Stimulated activated CD8-positive, alpha-beta memory T cell treated with anti-CD3 and anti-CD28 coated beads, Interleukin-12 subunit alpha, Interleukin-12 subunit beta, amount 100 ng/mL, for 1 hour (primary cell): ENCODE measurements at places on chromosomes 13 and 19.

GRCh38 chr13:42331009-42331408 is 59.1 kb downstream of the AKAP11 start:
- DNase-seq: no peak

GRCh38 chr19:31594701-31595100 is 245.5 kb upstream of the TSHZ3 start:
- no peak for DNase-seq

DNA sequence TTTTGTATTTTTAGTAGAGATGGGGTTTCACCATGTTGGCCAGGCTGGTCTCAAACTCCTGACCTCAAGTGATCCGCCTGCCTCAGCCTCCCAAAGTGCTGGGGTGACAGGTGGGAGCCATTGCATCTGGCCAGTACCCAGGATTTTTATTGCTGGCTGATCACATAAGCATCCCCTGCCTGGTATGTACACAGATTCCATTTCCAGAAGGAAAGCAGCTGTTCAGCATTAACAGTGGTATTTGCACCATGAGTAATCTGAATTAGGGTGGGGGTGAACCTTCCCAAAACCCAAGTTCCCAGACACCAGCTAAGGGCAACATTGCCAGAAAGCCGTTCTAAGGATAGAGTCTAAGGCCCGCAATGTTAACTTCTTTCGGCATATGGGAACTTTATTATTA is 7.3 kb downstream of the ZNF555 start:
- DNase-seq: no peak

DNA sequence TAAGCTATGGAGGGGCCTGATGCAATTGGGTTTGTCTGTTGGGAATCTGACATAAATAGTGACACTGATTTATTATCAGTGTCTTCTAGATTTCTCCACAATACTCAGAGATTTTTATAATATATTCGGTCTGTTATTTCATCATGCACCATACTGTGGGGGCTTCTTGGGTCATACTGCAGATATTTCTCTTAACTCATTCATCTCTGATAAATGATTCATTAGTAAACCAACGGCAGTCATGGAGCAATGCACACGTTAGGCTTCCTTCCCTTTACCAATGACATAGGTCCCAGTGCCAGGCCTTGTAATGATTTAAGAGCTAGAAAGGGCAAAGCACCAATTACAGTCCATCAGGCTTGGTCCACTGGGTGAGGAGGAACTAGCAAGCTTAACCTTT is 53.6 kb downstream of the FAM216B start:
- DNase-seq: no peak

DNA sequence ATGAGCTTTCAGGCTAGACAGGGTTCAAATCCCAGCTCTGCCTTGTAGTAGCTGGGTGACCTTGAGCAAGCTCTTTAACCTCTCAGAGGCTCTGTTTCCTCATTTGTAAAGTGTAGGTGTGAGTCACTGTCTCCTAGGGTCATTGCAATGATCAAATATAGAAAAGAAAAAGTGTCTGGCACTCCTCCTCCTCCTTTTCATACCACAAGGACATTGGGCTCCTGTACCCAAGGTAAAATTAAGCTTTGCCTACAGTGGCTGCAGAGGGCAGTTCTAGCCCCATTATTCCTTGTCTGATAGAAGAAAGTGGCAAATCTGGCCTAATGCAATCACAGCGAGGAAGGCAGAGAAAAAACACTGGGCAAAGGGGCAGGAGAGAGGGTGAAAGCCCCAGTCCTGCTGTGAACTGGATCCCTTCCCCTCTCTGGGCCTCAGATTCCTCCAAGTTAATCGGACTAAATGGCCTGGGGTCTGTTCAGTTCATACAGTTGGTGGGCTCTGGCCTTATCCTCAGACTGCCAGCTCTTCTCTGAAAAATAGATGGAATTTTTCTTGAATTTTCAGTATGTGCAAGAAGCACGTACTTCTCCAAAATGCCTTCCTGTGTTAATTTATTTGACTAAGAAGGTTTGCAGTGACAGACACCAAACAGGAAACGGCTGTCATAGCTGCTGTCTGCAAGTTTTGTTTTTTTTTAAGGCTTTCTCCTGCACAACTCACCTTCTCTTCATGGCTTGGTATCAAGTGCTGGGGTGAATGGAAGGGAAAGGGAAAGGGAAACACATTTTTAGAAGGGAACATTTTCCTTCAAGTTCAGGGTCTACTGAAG is 35.3 kb downstream of the RGCC start:
- DNase-seq: no peak

- no peak for DNase-seq
Measured at GRCh38 chr13:77390391-77390790, 63.5 kb upstream of the MYCBP2 start.

GRCh38 chr19:13906521-13906904 is 512 bp downstream of the CC2D1A start:
- DNase-seq: no peak

DNA sequence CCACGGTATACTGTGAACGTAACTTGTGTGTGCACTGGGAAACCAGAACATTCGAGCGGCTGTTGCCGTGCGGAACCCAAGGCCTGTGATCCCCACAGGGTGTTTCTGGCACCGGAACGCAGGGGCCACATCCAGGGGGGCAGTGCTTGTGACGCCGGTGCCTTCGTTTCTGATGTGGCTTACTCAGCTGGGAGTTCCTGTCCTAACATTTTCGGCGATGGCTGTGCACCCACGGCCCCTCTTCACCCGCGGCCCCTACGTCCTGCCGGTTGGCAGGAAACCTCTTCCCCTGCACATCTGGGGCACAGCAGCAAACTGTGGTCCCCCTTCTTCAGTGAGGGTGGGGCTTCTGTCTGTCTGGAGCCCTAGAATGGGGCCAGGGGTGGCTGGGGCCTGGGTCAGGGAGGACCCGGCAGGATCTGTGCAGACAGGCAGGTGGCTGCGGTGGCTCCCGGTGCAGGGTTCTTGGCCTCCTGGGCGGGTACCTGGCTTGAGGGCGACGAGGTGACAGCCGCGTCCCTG is 26.2 kb downstream of the CSNK1G2 start:
- no peak for DNase-seq

- DNase-seq: no peak
Measured at GRCh38 chr13:113612607-113613006, 28.1 kb downstream of the TFDP1 start.

- no peak for DNase-seq
Measured at GRCh38 chr19:55118401-55118991, 1.1 kb upstream of the PPP1R12C start.

GRCh38 chr19:6213266-6213595 is 66.5 kb downstream of the MLLT1 start:
- no peak for DNase-seq

DNA sequence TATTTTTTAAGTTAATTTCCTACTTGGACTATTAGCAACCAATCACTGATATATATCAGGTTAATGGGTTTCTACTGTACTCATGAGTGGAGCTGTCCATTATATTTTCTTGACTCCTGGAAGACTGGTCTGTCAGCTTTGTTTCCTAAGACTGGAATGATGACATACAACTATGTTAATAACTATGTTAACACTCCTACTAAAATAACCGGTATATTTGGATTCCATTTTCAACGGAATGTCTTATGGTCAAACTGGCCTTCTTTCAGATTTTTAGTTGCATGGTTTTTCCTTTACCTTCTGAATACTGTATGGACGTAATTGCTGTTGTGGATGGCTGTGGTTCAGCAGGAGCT is 45.8 kb upstream of the GPI start:
- no peak for DNase-seq

GRCh38 chr13:32829269-32829668 is 187.0 kb upstream of the KL start:
- no peak for DNase-seq

DNA sequence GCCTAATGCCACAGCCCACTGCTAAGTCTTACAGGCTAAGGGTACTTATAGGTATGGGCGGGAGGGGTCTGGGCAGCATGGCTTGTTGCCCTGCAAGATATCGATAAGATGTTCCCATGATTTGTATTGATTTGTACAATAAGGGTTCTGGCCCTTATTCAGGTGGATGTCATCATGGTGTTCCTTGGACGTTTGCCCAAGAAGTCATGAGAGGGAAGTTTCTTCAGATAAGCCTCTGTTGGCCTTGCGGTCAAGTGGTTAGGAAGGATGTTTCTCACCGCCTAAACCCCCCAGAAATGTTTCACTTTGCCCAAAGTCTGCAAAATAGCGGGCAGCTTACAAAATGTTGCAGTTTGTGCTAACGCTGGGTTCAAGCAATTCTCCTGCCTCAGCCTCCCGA is 7.3 kb downstream of the PARP4 start:
- no peak for DNase-seq

DNA sequence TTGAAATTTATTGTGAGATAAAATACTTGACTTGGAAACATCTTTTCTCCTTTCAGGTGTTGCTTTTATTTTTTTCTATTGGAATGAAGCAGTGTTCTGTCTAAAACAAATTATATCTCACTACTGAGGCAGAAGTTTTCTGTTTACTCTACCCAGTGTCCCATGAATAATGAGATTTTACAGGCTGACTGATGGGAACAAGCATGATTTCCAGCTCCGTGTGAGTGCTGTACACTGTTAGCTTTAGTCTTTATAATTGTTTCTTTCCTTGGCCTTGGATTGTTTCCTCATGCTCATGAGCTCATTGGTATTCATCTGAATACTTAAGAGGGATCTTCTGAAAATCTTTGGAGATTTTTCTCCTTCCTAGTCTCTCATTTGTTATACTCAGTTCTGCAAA is 2049.5 kb upstream of the PRR20A start:
- DNase-seq: no peak

DNA sequence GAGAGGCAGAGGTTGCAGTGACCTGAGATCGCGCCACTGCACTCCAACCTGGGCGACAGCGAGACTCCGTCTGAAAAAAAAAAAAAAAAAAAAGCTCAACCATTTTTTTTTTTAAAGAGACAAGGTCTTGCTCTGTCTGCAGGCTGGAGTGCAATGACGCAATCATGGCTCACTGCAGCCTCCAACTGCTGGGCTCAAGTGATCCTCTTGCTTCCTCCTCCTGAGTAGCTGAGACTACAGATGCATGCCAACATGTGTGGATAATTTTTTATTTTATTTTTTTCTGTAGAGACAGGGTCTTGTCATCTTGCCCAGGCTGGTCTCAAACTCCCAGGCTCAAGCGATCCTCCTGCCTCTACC is 10.3 kb downstream of the EHD2 start:
- DNase-seq: no peak

- DNase-seq: no peak
Measured at GRCh38 chr13:66559093-66559492, 671.0 kb downstream of the PCDH9 start.

GRCh38 chr13:28744091-28744536 is 25.3 kb upstream of the SLC46A3 start:
- no peak for DNase-seq

- no peak for DNase-seq
Measured at GRCh38 chr19:38588041-38588440, 29.7 kb downstream of the MAP4K1 start.

- DNase-seq: no peak
Measured at GRCh38 chr13:71583581-71583980, 283.4 kb downstream of the DACH1 start.

- no peak for DNase-seq
Measured at GRCh38 chr13:39734952-39735351, 79.5 kb downstream of the COG6 start.

- DNase-seq: no peak
Measured at GRCh38 chr19:54325631-54326030, 12.7 kb upstream of the LILRA5 start.

DNA sequence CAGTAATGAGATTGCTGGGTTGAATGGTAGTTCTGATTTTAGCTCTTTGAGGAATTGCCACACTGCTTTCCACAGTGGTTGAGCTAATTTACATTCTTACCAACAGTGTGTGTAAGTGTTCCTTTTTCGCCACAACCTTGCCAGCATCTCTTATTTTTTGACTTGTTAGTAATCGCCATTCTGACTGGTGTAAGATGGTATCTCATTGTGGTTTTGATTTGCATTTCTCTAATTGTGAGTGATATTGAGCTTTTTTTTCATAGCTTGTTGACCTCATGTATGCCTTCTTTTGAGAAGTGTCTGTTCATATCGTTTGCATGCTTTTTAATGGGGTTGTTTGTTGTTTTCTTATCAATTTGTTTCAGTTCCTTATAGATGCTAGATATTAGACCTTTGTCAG is 245.0 kb downstream of the MTUS2 start:
- no peak for DNase-seq

DNA sequence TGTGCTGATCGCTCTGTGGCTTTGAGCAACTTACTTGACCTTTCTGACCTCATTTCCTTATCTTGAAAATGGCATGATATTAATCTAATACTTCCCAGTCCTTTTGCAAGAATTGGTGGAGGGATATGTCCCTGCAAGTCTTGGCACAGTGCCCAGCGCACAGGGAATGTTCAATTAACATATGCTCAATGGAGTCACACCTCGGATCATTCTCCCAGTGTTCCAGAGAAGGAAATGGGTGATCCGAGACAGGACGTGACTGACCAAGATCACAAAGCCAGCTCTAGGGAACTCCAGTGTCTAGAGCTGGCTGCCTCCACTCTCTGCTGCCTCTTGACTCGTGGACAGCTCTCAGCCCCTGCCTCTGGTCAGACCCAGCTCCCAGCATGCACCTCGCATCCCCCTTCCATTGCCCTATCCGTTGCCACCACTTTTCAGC is 3.6 kb downstream of the CDC42EP5 start:
- DNase-seq: no peak

GRCh38 chr19:863315-863620 is 3.8 kb downstream of the CFD start:
- DNase-seq: no peak

DNA sequence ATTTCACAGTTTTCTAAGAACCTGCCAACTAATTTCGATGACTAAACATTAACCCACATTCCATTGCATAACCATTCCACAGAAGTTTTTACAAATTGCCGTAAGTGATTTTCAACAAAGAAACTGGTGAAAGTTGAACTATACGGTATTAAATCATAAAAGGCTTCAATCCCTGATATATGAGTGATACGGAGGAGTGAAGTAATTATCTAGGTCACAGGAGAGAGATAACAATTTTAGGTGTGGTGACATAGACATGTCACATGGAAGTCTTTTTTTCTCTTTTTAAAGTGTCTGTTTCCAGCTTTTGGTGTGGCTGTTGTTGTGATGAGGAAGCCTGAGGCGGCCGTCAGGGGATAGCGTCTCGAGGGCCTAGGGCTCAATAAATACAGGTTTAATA is 29.4 kb downstream of the TBC1D4 start:
- no peak for DNase-seq
